ENCODE measurements at places on chromosomes 1 and 21. TPM values are rescaled to one million over a fixed set of nuclear protein-coding genes. Genes with fewer than 3 reads are reported as not detected.

NMNAT2 gene
- polyA plus RNA-seq = 3.6 TPM

HSF2BP gene
- 1.6 TPM for polyA plus RNA-seq

S100A12 gene
- not detected for polyA plus RNA-seq

SIK1 gene
- polyA plus RNA-seq = 0.29 TPM

C1orf116 gene
- not detected for polyA plus RNA-seq

CLEC20A gene
- polyA plus RNA-seq = not detected

CDC14A gene
- polyA plus RNA-seq = 1.8 TPM

CRYAA gene
- polyA plus RNA-seq = not detected

PDC gene
- 0.94 TPM for polyA plus RNA-seq

TRIM46 gene
- polyA plus RNA-seq = 1.6 TPM

RSPH1 gene
- 0.14 TPM for polyA plus RNA-seq

NBPF4 gene
- not detected for polyA plus RNA-seq

ITPKB gene
- polyA plus RNA-seq = 0.26 TPM

CDC7 gene
- 3.7 TPM for polyA plus RNA-seq

ADCY10 gene
- polyA plus RNA-seq = not detected

CRNN gene
- not detected for polyA plus RNA-seq

TRIM67 gene
- not detected for polyA plus RNA-seq

FAM167B gene
- 5.0 TPM for polyA plus RNA-seq

NHLH2 gene
- not detected for polyA plus RNA-seq

KCND3 gene
- polyA plus RNA-seq = 0.08 TPM

LCE1D gene
- not detected for polyA plus RNA-seq

DNAH14 gene
- polyA plus RNA-seq = 9.8 TPM

CELA2A gene
- polyA plus RNA-seq = not detected

ADGRL4 gene
- 21.3 TPM for polyA plus RNA-seq

SPRR1A gene
- polyA plus RNA-seq = not detected

AADACL4 gene
- not detected for polyA plus RNA-seq

PODN gene
- polyA plus RNA-seq = 71.6 TPM

ITLN2 gene
- polyA plus RNA-seq = not detected

LDLRAD1 gene
- polyA plus RNA-seq = not detected

KIAA1614 gene
- 1.3 TPM for polyA plus RNA-seq

LYPD8 gene
- polyA plus RNA-seq = not detected

EPHA10 gene
- polyA plus RNA-seq = not detected

TXNIP gene
- polyA plus RNA-seq = 169 TPM

PIGV gene
- polyA plus RNA-seq = 21.5 TPM

DVL1 gene
- 9.9 TPM for polyA plus RNA-seq

OR2T11 gene
- polyA plus RNA-seq = not detected

OVAAL gene
- polyA plus RNA-seq = not detected

URB2 gene
- polyA plus RNA-seq = 3.5 TPM

SLFNL1 gene
- polyA plus RNA-seq = not detected

FYB2 gene
- polyA plus RNA-seq = not detected

LIN28A gene
- polyA plus RNA-seq = 0.14 TPM

RIPPLY3 gene
- not detected for polyA plus RNA-seq

RGS13 gene
- not detected for polyA plus RNA-seq

VCAM1 gene
- polyA plus RNA-seq = 3.0 TPM

IFI16 gene
- polyA plus RNA-seq = 88.1 TPM

ANGPTL7 gene
- not detected for polyA plus RNA-seq

FLG2 gene
- polyA plus RNA-seq = not detected

KCNJ9 gene
- not detected for polyA plus RNA-seq

FOXD2 gene
- polyA plus RNA-seq = 0.15 TPM

ESRRG gene
- polyA plus RNA-seq = not detected

MPL gene
- polyA plus RNA-seq = not detected

FNDC5 gene
- 0.33 TPM for polyA plus RNA-seq

OLFM3 gene
- not detected for polyA plus RNA-seq
